CD8-positive, alpha-beta memory T cell (primary cell): ENCODE measurements at places on chromosomes 1 and 21. TPM values are rescaled to one million over a fixed set of nuclear protein-coding genes. Genes with fewer than 3 reads are reported as not detected.

The PTGFR gene
- not detected for total RNA-seq

The PROX1 gene
- not detected for total RNA-seq

The SPRR2E gene
- total RNA-seq = not detected

The VWA5B1 gene
- not detected for total RNA-seq

The PLPPR4 gene
- not detected for total RNA-seq

The TNFSF4 gene
- 28.4 TPM for total RNA-seq

The KISS1 gene
- total RNA-seq = not detected

The OVAAL gene
- not detected for total RNA-seq

The RBM11 gene
- 1.9 TPM for total RNA-seq

The DMBX1 gene
- not detected for total RNA-seq

The UBXN10 gene
- 0.38 TPM for total RNA-seq

The SLC45A1 gene
- total RNA-seq = 0.58 TPM

The GABPB2 gene
- total RNA-seq = 19.2 TPM

The TPTE gene
- total RNA-seq = not detected

The CHI3L2 gene
- total RNA-seq = 1.9 TPM

The DCDC2B gene
- total RNA-seq = not detected

The FCRL2 gene
- not detected for total RNA-seq

The AMY1C gene
- not detected for total RNA-seq

The AKR7A3 gene
- 0.29 TPM for total RNA-seq

The PIK3CD gene
- 165 TPM for total RNA-seq

The C1orf116 gene
- total RNA-seq = not detected

The PLA2G4A gene
- 1.5 TPM for total RNA-seq

The UQCRH gene
- total RNA-seq = 371 TPM
